Progenitor cell of endocrine pancreas (in vitro differentiated cells): ENCODE measurements at places on chromosomes 7 and 10. TPM values are rescaled to one million over a fixed set of nuclear protein-coding genes. Genes with fewer than 3 reads are reported as not detected.

GRCh38 chr7:100080907-100081534 is 502 bp downstream of the ZNF3 start:
- no peak for DNase-seq

- no peak for DNase-seq
Observed at GRCh38 chr10:5983774-5984173, 6.4 kb upstream of the IL15RA start.

GRCh38 chr7:111846898-111847297 is 284.6 kb upstream of the IMMP2L start:
- no peak for DNase-seq

PDK4 gene
- 21.0 and 29.1 TPM in 2 replicates for total RNA-seq
